Hippocampal formation (tissue), 2 donors: ENCODE measurements at places on chromosomes 6 and 20.
A peak's percentile ranks its signal among the peaks of the same experiment; 100 is the strongest.

DNA sequence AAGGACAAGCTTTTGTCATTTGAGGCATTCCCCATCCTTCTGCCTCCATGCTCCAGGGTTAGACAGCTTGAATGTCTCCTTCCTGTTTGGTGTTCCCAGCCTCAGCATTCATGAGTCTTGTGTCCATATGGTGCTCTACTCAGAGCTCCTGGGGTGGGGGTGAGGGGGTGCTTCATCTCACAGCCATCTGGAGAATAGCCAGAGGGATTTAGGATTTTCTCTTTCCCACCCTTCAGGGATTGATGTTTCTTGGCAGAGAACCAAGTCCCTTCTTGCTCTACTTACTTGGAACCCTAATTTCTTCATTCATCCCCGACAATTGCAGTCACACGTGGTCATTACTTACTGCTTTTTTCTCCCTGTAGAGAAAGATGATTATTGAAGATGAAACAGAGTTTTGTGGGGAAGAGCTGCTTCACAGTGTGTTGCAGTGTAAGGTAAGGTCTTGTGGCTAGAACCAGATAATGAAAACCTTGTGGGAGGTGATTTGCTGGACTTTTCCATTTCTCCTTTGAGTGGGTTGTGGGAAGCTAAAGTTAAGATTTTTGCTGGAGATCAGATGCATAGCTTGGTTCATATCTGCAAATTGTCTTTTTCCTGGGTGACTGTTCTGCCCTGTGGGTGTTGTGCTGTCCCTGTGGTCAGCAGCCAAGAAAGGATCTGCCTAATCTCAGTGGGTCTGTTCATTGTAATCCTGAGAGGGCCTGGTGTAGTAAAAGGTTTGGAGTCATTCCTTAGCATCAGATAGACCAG, 18.6 kb downstream of the CMTR1 start:
- DNase-seq = no peak

GRCh38 chr6:31815025-31815838, at the start of the genes HSPA1A and HSPA1L:
TSS of gene HSPA1A (plus strand) at chr6:31815543. CDS start at chr6:31815757, 214 bp downstream.
TSS of gene HSPA1L (minus strand) at chr6:31815283. CDS start at chr6:31811972, 3,311 bp downstream.
- DNase-seq = peak; percentile 96

- DNase-seq = no peak
Observed at GRCh38 chr20:49765846-49766541, 46.6 kb upstream of the SLC9A8 start.

- no peak for DNase-seq
Observed at GRCh38 chr20:46350986-46351267, 42.6 kb upstream of the CDH22 start.

DNA sequence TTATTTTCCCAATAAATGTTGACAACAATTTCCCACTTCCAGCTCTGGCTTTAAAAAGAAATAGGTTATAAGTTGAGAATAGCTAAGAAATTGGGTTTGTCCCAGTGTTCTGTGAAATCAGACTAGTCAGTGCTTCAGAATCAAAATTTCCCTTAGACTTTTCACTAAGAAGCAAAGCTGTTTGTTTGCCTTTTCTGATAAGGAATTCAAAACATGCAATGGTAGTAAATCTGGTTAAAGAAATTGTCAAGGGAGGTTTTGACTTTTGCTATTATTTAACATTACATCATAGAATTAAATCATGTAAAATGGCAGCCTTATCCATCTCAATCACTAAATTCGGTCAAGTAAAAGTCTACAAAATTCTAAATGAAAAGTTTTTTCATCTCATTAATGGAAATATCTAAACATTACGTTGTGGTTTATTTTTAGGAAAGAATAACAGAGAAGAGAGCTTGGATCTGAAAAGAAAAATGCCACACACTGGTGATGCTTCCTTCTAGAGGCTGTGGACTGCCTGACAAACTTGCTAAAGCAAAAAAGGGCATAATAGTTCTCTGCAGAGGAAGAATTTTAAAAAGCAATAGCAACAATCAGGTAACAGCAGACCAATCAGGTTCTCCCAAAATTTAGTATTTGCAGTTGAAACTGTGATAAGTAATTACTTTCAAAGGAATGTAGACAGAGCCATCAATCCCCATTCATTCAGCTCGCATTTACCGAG, 36.4 kb downstream of the PLAGL1 start:
- DNase-seq = no peak

DNA sequence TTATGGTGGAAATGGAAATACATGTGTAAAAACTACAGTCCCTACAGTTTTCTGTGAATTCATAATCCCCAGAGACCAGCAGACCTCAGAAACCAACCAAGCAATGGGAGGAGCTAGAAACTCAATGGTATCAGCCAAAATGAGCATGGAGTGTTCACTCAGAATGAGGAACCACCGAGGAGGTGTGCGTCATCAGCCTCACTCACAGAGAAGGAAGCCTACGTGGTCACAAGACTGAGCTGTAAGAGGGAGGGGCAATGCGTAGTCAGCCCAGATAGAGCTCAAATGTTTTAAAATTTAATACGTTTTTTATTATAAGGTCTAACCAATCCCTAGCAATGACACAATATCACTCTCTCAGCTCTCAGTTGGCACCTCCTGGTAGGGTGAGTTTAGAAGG, 17.4 kb downstream of the MYLK4 start:
- no peak for DNase-seq

DNA sequence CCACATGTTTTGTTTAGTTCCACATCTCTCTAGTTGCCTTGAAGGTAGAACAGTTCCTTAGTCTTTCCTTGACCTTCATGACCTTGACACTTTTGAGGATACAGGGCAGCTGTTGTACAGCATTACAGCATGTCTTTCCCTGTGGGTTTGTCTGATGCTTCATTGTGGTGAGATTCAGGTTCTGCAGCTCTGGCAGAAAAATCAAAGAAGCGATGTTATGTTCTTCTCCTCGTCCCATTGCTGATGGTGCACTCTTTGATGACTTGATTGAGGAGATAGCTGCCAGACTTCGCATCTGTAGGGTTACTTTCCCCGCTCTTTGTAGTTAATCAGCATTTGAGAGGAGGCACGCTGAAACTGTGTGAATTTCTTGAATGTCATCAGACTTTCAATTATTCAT, 12.0 kb downstream of the CEBPB start:
- no peak for DNase-seq

DNA sequence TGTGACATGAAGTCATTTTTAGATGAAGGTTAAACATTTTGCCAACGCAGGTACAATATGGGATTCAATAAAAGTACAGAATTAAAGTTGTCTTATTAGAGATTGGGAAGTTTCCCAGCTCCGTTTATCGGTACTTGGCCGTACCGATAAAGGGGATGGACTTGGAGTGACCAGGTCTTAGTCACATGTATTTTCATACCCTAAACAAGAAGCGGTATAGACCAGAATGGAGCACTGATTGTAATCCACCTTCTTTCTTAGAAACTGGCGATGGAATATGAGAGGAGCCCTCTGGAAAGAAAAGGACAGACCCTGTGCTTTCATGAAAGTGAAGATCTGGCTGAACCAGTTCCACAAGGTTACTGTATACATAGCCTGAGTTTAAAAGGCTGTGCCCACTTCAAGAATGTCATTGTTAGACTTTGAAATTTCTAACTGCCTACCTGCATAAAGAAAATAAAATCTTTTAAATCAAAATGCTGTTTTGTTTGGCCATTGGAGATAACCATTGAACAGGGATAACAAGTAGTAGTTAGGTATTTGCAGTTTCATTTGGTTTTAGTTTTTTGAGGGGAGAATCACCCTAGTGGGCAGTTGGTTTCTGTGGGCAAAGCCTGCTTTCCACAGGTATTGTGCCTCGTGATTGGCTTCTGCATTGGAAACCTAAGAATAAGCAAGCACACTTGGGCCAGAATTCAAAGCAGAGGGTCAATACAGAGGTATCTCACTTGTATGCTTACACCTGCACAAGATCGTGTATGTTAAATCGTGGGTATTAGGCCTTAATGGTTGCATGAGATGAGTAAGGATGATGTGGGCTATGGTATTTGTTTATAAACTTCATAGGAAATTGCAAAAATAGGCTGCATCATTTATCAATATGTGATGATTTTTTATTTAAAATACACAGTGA, 11.2 kb upstream of the ZNFX1 start:
- DNase-seq = no peak

GRCh38 chr6:167150941-167151549, 6.7 kb downstream of the GPR31 start:
- no peak for DNase-seq

DNA sequence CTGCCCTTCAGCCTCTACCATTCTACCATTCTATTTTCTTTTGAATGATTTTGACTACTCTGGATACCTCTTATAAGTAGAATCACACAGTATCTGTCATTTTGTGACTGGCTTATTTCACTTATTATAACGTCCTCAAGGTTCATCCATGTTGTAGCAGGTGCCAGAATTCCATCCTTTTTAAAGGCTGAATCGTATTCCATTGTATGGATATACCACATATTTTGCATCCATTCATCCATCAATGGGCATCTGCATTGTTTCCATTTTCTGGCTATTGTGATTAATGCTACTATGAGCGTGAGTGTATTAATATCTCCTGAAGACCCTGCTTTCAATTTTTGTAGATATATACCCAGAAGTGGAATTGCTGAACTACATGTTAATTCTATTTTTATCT, 105.5 kb downstream of the SYNE1 start:
- DNase-seq = no peak

DNA sequence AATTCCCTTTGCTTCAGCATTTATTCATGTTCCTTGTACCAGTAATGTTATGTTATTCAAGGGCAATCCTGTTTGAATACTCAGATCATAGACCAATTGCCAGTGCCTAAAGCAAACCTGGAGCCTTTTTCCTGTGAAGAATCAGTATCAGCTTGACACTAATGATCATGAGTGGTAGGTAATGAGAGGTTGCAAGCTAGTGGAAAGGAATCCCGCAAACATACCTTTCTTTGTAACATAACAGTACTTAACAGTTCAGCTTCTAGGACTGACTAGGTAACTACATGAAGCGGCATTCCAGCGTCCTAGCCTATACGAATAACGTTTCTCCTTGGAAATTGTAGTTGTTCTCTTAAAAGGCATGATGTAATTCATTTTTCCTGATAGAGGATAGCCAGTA, 253.7 kb downstream of the TMEM242 start:
- DNase-seq = no peak

GRCh38 chr6:33171880-33172687, 20.2 kb downstream of the COL11A2 start:
- DNase-seq = no peak

DNA sequence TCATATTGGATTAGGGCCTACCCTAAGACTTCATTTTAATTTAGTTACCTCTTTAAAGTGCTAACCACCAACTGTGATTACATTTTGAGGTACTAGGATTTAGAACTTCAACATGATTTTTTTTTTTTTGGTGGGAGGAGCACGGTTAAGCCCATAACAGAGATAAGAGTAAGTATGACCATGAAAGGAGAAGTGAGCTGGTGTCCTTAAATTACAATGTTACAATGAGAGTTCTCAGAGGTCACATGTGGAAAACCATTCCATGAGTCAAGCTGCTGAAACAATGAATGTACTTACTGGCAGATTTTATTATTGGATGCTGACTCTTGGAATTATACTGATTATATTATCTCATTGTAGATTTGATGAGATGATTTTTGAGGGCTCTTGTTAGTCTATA, 779.3 kb upstream of the CITED2 start:
- no peak for DNase-seq

DNA sequence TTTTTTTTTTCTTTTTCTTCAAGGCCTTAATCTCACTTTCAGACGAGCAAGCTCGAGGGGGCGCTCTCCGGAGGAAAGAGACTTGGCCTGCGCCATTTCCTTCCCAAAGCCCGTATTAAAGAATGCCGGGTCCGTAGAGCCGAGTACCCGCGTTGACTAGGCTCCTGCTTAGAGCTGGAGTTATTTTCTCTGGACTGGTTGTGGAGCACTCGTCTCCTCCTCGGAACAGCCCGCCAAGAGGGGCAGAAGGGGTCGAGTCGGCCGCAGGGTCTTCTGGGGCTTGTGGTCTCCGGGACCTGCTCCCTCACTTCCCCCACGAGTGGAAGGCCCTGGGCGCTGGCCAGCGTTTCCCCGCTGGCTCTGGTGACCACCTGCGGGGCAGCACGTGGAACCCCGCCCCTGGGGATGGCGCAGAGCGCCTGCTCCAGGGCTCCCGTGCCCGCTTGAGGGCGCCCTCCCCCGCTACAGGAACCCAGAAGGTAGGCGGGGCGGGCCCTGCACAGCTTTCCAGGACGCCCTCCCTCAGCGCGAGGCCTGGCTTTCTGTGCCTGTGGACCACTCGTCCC, 2.7 kb upstream of the MEI4 start:
- no peak for DNase-seq

- DNase-seq = no peak
Observed at GRCh38 chr6:154403788-154404187, 47.2 kb upstream of the IPCEF1 start.

- no peak for DNase-seq
Observed at GRCh38 chr6:19713984-19714383, 123.2 kb upstream of the ID4 start.

- no peak for DNase-seq
Observed at GRCh38 chr6:74222768-74223333, 526.8 kb downstream of the CD109 start.

- no peak for DNase-seq
Observed at GRCh38 chr20:37931153-37931922, 28.4 kb downstream of the VSTM2L start.

GRCh38 chr6:39524007-39524406, 201.2 kb downstream of the KIF6 start:
- no peak for DNase-seq

DNA sequence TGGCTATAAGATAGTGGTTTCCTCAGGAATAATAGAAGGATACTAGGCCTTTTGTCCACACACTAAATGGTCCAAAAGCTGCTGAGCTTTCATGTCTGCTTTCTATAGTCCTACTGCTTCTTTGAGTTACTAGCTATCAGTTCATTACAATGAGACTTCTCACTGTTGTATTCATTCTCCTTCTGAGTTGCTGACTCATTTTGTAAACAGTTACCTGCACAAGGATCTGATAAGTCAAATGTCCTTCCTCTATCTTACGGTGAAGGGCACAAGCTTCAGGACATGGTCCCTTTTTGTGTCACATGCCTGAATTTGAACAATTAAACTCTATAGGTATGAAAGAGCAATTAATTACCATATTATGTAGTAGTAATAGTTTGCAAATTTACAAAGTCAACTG, 90.5 kb downstream of the MAN1A1 start:
- DNase-seq = no peak

- DNase-seq = no peak
Observed at GRCh38 chr6:135521431-135521830, 23.9 kb upstream of the AHI1 start.

GRCh38 chr6:75150685-75151412, 55.0 kb downstream of the COL12A1 start:
- DNase-seq = no peak

- DNase-seq = no peak
Observed at GRCh38 chr6:132443206-132443605, 41.9 kb upstream of the MOXD1 start.

GRCh38 chr6:2353412-2354137, 108.2 kb upstream of the GMDS start:
- peak; percentile 21 for DNase-seq
